ENCODE measurements at places on chromosomes 5 and 9. TPM values are rescaled to one million over a fixed set of nuclear protein-coding genes. Genes with fewer than 3 reads are reported as not detected.

Gene GRM6
- total RNA-seq = not detected

Gene SLC46A2
- total RNA-seq = not detected

Gene COL15A1
- 0.63 TPM for total RNA-seq

Gene OR1N2
- total RNA-seq = not detected

Gene OR1L4
- total RNA-seq = not detected

Gene CCDC192
- total RNA-seq = not detected

Gene GFI1B
- total RNA-seq = 0.10 TPM

Gene SCGB3A2
- total RNA-seq = not detected
